Activated CD4-positive, alpha-beta T cell treated with anti-CD3 and anti-CD28 coated beads for 36 hours (primary cell): ENCODE measurements at places on chromosomes 3 and 15.
A peak's percentile ranks its signal among the peaks of the same experiment; 100 is the strongest.

- no peaks in the 10 kb centered on the region for H3K4me1 ChIP-seq
- no peaks in the 10 kb centered on the region for H3K36me3 ChIP-seq
- H3K4me3 ChIP-seq, result no peak overlapping the region
- peak; percentile 38 for DNase-seq
Observed at GRCh38 chr15:69509131-69509530, 56.5 kb downstream of the RPLP1 start.

- H3K27me3 ChIP-seq, result peaks cover 2% of the 10 kb centered on the region
- peak overlapping the region; percentile 66 for H3K4me3 ChIP-seq
- DNase-seq, result peak; percentile 87
- H3K36me3 ChIP-seq, result peaks cover 2% of the 10 kb centered on the region
- H3K27ac ChIP-seq, result peak overlapping the region; percentile 95
- H3K4me1 ChIP-seq, result peaks cover 11% of the 10 kb centered on the region
Observed at GRCh38 chr15:84914909-84915605, 30.6 kb downstream of the SLC28A1 start.

DNA sequence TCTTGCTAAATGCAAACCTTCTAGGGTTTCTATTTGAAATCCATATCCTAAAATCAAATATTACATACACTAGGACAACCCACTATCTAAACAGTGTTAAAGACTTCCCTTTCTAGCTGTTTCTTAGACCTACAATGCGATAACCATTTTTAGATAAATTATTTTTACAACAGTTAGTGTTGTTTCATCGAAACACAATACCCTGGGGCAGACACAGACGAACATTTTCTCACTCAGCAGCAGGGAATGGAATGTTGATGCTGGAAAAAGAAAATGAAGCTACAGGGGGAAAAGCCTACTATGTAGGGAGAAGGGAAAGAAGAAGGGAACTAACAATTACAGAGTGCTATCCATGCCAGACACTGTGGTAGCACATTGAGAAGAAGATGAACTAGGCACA is 6.0 kb upstream of the HERC1 start:
- H3K4me1 ChIP-seq, result peaks cover 20% of the 10 kb centered on the region
- peaks cover under 1% of the 10 kb centered on the region for H3K36me3 ChIP-seq
- no peak overlapping the region for H3K4me3 ChIP-seq
- no peaks in the 10 kb centered on the region for H3K27me3 ChIP-seq

DNA sequence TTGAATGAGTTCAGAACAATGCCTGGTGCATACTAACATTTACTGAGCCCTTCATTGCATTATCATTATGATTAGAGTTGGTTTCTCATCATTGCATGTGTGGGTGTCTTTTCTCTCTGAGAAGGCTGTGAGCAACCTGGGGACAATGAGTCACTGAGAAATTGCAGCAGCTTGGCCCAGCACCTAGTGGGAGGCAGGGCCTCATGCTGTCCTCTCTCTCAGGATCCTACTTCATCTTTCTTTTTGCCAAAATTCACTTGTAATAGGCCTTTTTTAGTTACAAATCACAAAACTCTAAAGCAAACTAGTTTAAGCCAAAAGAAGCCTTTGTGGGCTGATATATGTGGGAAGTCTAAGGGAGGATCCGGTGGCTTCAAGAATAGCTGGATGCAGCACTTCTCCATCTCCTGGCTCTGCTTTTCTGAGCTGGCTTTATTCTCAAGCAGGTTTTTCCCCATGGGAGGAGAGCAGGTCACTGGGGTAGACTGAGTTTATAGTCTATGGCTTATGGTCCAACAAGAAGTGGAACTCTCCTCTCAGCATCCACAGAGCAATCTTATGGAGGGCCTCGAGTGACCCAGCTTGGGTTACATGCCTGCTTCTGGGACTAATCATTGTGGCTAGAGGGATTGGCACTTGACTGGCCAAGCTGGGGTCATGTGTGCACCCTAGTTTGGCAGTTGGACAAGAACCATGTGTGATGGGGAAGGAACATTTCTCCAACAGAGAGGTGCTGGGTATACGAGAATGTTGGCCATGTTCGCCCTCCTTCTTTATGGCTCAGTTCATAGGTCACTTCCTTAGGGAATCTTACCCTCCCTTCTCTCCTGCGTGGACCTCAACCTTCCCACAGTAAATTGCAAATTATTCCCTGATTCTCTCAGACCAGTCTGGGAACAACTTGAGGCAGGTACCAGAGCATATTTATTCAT is 8.7 kb upstream of the CAMK1 start:
- peak overlapping the region; percentile 95 for H3K27ac ChIP-seq
- peak overlapping the region; percentile 36 for H3K4me3 ChIP-seq
- DNase-seq, result peak; percentile 87
- no peaks in the 10 kb centered on the region for H3K27me3 ChIP-seq
- peaks cover 61% of the 10 kb centered on the region for H3K4me1 ChIP-seq

GRCh38 chr3:171649267-171649666 is 161.0 kb downstream of the PLD1 start:
- H3K27ac ChIP-seq, result no peak overlapping the region
- no peaks in the 10 kb centered on the region for H3K4me1 ChIP-seq
- no peak for DNase-seq

DNA sequence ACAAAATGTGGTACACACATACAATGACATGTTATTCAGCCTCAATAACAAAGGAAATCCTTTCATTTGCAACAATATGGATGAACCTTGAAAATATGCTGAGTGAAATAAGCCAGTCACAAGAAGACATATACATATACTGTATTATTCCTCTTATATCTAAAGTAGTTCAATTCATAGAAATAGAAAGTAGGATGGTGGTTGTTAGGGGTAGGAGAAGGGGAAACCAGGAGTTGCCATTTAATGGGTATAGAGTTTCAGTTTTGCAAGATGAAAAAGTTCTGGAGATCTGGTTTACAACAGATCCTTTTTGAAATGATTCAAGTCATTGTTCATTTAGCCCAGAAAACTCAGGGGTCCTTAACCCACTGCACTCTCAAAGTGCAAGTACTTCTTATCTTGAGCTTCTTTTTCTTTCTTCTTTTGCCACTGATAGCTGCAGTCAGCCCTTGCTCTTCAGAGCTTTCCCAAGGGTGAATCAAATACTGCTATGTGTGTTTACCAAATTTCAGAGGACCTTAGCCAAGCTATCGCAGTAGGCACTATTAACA is 208.0 kb upstream of the EOMES start:
- H3K27me3 ChIP-seq, result no peaks in the 10 kb centered on the region
- peaks cover 24% of the 10 kb centered on the region for H3K4me1 ChIP-seq
- no peaks in the 10 kb centered on the region for H3K36me3 ChIP-seq
- no peak for DNase-seq
- no peak overlapping the region for H3K27ac ChIP-seq
